CD4-positive, alpha-beta T cell treated with Interferon gamma for 1 hour (primary cell): ENCODE measurements at places on chromosomes 7 and 10.

GRCh38 chr7:103689255-103689654 is 243.2 kb upstream of the SLC26A5 start:
- DNase-seq, result no peak

- no peak for DNase-seq
These were observed 420.5 kb upstream of the CNTNAP2 start for GRCh38 chr7:145696071-145696470.

- no peak for DNase-seq
These were observed 17.7 kb upstream of the FXYD4 start for GRCh38 chr10:43353495-43354329.

- no peak for DNase-seq
These were observed at the start of gene LRRTM3 for GRCh38 chr10:66925896-66926715. Gene LRRTM3 (plus strand): TSS chr10:66926036.

- no peak for DNase-seq
These were observed 92.8 kb upstream of the PPIF start for GRCh38 chr10:79254333-79255006.

DNA sequence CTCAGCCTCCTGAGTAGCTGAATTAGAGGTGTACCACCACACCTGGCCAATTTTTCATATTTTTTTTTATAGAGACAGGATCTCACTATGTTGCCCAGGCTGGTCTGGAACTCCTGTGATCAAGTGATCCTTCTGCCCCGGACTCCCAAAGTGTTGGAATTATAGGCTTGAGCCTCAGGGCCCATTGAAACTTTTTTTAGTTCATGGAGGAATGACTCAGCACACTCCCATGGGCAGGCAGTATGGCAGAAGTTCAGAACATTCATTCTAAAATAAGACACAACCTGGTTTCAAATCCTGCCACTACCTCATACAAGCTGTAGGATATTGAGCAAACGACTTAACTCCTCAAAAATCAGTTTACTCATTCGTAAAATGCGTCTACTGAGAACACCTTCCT is 320.4 kb upstream of the SP8 start:
- DNase-seq, result no peak

GRCh38 chr10:23238015-23238414 is 45.9 kb downstream of the PTF1A start:
- DNase-seq, result no peak

DNA sequence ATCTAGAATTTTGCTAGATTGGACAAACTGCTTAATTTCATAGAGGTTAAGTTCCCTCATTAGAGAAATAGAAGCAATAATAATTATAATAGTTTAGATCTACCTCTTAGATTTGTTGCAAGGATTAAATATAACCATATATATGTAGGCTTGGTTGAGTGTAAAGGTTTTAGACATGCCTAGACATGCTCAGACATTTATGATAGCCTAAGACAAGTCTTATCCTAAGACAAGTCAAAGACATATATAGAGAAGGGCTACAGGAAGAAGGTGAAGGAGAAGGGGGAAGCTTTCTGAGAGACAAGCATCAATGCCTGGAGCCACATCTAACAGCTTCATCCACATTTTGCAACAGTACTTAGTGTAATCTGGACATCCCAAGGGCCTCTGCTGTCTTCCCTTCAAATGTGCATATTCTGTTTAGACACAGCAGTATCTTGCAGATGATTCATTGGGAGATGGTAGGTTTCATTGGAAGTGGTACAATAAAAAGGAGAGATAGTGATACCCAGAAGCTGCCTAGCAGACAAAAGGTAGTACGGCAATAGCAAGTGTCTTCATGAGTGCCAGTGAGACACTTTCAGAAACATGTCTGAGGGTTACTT is 146.5 kb downstream of the HGF start:
- no peak for DNase-seq

DNA sequence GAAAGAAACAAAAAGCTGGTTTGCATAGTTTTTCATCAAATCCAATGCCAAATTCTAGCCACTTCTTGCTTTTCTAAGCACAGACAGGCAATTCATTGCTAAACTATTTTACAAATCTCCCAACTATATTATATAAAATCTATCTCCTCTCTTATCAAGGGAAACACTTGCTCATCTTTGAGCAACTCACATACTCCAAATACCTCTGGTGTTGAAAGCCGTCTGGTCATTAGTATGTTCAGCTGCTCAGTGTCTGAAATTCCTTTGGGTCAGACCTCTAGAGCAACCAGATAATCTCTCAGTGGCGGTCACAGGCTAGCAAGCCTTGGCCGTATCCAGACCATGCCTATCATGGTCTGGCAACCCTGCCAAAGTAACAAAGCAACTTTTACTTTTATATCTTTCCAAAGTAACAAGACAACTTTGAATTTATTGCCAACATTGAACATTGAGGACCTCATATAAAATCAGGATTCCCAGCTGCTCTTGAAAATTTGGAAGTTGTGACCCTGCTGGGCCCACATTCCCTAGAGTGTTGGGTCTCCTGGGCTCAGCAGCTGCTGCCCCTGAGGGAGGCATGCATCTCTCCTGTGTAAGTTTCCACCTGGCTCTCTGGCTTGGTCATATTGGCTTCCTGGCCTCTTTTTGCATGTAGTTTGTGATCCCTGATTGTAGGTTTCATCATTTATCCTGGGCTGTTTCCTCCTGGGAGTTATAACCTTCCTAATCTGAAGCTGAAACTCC is 56.8 kb upstream of the LANCL2 start:
- no peak for DNase-seq

DNA sequence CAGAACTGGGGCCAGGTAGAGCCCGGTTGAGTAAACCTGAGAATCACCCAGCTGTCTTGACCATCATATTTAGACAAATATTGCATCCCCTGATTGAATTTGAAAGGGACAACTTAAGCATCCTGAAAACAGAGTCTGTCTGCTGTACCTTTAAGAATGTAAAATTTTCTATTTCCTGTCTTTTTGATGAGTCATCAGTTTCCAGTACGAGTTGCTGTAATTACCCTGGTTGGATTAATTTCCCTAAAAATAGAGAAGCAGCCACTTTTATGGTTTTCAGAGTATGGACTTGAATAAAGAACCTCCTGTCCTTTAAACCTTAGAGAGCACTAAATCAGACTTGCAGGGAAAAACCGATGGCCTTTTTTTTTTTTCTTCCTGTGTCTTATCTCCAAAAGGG is 164.6 kb upstream of the SH2B2 start:
- no peak for DNase-seq

GRCh38 chr10:17472481-17473227 is 18.3 kb upstream of the ST8SIA6 start:
- peak; percentile 6 for DNase-seq

GRCh38 chr7:94643771-94644545 is 12.0 kb downstream of the SGCE start:
- DNase-seq, result no peak

GRCh38 chr10:91596825-91597196 is 36.1 kb downstream of the PPP1R3C start:
- DNase-seq, result no peak

GRCh38 chr7:8629504-8629903 is 196.1 kb downstream of the NXPH1 start:
- DNase-seq, result no peak

DNA sequence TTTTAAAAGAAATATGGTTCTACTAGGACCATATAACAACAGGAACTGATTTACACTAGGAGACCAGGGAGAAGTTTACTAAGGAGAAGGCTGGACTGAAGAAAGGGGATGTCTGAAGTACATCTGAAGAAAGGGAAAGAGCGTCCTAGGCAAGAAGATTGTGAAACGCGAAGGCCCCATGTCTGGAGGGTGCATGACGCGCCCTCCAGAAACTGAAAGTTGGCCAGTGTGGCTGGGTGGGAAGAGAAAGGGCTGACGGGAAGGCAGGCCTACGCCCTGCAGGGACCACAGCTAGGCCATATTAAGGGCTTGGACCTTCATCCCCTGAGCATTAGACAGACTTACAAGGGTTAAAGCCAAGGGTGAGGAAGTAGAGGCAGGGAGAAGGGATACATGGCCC is 158.0 kb downstream of the TRIL start:
- peak; percentile 43 for DNase-seq

GRCh38 chr10:61974601-61975390 is 73.3 kb downstream of the ARID5B start:
- DNase-seq, result no peak

GRCh38 chr10:4733843-4734224 is 92.2 kb upstream of the AKR1E2 start:
- no peak for DNase-seq

- DNase-seq, result no peak
These were observed 49.0 kb downstream of the HTRA1 start for GRCh38 chr10:122510326-122510725.

DNA sequence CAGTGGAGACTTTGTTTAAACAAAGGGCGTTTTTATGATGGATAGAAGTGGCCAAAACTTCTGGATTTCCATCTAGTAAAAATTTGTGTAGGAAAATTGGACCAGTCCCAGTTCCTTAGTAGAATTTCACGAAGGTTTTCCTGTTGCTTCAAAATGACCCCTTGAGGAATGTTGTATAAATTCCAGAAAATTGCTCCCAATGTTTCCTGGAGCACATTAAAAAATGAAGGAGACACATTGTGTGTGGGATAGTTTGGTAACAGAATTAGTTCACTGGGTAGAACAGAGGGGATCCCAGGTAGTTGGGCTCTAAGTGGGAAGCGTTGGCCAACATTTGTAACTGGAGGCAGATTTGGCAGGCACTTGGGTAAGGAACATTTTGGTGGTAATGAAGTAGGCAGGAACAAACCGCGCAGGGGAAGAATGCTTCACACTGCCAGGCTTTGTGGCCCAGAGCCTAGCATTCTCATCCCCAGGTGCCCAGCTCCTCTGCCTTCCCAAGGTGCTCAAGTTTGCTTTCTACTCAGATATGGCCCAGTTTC is 758.6 kb downstream of the AUTS2 start:
- no peak for DNase-seq

- no peak for DNase-seq
These were observed 14.6 kb upstream of the INSYN2A start for GRCh38 chr10:127210936-127211466.

- no peak for DNase-seq
These were observed 964.6 kb upstream of the CELF2 start for GRCh38 chr10:10053051-10053450.

- no peak for DNase-seq
These were observed 6.5 kb downstream of the BAIAP2L1 start for GRCh38 chr7:98394377-98394836.

- DNase-seq, result no peak
These were observed 81.7 kb downstream of the ABCA13 start for GRCh38 chr7:48252995-48253394.

DNA sequence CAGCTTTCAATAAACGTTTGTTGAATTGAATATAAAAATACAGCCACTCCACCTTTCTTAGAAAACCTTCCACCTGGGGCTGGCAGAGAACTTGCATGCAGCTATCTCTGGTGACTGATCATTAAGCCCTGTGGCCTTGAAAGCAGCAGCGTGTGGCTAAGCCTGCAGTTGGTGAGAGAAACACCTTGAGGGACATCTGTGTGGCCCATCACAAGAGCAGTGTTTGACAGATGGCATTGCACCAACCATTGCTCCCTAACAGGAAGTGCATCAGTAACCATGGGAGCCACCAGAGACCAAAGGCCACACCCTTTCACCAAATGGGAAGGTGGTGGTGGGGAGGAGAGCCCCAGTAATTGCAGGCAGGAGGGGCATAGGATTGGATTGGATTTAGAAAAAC is 22.4 kb downstream of the RHOBTB1 start:
- DNase-seq, result no peak

GRCh38 chr10:93404048-93404354 is 78.1 kb downstream of the MYOF start:
- DNase-seq, result no peak

- DNase-seq, result no peak
These were observed 117.2 kb upstream of the GLCCI1 start for GRCh38 chr7:7851381-7851780.

GRCh38 chr10:132280646-132281074 is 27.1 kb downstream of the STK32C start:
- no peak for DNase-seq

DNA sequence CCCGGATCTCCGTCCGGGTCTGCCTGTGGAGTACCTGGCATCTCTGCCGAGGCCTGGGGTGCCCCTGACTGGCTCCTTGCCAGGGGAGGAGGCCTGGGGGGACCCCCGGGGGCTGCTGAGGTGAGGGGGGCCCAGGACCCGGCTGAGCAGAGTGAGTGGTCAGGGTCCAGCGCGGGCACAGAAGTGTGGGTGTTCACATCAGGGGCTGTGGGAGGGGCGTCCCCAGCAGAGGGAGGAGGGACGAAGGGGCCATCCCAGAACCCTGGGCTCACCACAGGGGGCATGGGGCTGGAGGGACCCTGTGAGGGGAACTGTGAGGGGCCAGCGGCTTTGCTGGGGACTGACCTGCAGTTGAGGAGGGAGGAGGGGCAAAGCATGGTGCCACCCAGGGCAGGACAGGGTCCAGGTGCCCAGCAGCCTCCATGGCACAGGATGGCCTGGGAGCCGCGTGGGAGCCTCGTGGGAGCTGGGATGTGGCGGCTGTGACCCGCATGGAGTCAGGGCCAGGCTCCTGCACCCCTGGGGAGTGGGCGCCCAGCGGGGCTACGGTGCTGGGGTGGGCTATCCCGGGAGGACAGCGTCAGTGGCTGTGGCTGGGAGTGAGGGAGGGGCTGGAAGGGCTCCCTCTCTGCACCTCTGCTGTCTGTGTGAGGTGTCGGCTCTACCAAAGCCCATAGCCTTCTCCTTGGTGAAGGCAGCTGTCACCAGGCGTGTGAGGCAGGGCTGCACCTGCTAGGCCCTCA is 91.2 kb downstream of the DNAJB6 start:
- DNase-seq, result no peak

GRCh38 chr10:132423966-132424861 is 27.2 kb downstream of the PWWP2B start:
- no peak for DNase-seq

- DNase-seq, result no peak
These were observed 275.0 kb downstream of the PTEN start for GRCh38 chr10:88138319-88138848.

GRCh38 chr7:20779041-20779440 is 7.6 kb downstream of the SP8 start:
- DNase-seq, result no peak

DNA sequence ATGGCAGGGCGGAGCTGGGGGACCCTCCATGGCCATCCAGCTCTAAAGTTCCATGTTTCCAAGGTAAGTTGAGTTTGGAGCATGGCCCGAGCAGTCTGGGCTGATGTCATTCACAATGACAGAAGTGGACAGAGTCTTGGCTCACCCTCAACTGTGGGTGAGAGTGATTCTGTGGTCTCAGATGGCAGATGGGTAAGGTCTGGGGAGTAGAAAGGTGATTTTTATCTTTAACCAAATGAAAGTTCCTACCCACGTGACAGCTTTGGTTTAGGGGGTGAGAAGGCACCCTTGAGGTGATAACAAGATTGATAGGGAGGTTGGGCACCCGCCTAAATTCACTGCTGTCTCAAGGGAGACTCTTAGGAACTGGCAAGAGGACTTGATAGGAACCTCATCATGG is 57.6 kb upstream of the PDZD8 start:
- DNase-seq, result no peak
